ENCODE measurements at places on chromosomes 3 and 15.
A peak's percentile ranks its signal among the peaks of the same experiment; 100 is the strongest.

GRCh38 chr3:52397676-52398399, 47.1 kb downstream of the SEMA3G start:
- DNase-seq, result no peak

DNA sequence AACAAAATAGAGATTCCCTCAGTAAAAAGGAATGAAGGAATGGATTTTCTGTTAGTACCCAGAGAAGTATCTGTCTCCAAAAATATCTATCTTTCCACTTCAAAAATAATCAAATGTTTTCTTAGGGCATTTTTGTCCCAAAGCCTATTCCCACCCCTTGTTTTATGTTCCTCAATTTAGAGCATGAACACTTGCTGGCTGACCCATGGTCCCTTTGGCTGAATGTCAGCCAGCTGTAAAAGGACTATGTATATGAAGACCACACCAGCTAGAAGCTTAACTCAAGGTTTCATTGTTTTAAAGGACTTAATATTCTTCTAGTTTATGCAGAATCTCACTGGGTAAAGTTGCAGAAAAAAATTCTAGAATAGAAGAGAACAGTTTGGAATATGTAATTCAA, 931.2 kb downstream of the MCTP2 start:
- no peak for DNase-seq

DNA sequence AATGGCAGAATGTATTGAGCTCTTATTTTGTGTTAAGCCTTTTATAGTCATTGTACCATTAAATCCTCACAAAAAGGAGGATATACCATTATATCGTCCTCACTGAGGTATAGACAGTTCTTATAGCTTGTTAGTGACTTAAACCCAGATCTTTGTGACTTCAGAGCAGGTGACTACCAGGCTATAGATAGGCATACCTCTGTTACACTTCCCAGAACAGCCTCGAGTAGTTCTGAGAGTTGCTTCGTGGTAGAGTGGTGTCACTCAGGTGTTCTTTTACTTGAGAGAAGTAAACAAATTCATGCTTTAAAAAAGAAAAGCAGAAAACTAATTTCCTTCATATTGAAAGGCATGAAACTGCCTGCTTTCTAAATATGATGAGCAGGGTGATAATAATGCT, 59.9 kb downstream of the SEC22A start:
- DNase-seq, result no peak

DNA sequence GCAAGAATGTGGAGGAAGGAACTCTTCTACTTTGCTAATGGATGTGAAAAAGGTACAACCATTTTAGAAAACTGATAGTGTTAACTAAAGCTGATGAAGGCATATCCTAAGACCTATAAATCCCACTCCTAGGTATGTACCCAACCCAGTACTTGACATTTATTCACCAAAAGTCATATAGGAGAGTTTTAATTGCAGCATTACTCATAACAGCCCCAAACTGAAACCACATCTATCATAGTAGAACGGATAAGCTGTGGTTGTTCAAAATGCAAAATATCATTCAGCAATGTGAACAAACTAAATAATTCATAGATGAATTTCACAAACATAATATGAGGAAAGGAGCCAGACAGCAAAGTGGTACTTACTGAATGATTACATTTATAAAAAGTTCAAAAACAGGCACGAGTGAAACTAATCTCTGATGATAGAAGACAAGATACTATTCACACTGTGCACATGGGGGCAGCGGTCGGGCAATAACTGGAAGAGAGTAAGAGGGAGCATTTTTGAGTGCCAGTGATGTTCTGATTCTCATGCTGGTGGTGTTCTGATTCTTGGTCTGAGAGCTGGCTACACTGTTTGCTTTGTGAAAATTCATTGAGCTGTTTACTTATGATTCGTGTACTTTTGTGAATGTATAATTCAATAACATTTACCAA, 34.3 kb downstream of the GOLIM4 start:
- DNase-seq, result no peak

DNA sequence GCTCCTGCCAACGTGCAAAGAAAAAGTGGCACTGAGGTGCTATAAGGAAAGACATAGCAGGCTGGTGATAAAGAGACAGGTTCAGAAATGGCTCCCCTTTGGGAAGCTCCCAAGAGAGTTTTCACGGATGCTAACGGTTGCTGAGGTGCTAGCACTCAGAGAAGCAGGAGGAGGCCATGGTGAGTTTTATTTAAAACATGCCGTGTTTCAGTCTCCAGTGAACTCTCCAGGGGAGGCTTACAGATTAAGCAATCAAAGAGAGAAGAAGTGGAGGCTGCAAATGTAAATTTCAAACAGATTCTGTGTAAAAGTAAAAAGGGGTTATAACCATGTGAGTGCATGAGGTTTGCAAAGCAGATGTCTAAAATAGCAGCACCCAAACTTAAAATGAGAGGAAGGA, 346.2 kb downstream of the NTRK3 start:
- DNase-seq, result no peak

DNA sequence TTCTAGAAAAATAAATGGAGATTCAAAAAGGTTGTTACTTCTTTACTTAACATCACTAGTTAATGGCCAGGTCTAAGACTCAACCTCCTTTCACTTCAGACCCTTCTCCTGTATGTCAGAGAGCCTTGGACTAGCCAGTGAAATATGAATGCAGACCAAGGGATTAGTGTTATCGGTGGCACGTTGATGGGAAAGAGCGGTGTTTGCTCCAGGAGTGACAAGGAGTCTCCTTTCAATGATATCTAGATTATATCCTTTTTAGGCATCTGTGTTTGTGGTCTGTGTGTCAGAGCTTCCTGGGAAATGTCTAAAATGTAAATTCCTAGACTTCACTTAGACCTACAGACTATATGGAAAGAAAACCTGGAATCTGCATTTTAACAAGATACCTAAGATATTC, 658.0 kb upstream of the KCNMB2 start:
- no peak for DNase-seq

- peak; percentile 40 for DNase-seq
Observed at GRCh38 chr3:12984023-12984823, 89.0 kb downstream of the IQSEC1 start.

GRCh38 chr15:63365273-63365680, 16.4 kb downstream of the CA12 start:
- no peak for DNase-seq

DNA sequence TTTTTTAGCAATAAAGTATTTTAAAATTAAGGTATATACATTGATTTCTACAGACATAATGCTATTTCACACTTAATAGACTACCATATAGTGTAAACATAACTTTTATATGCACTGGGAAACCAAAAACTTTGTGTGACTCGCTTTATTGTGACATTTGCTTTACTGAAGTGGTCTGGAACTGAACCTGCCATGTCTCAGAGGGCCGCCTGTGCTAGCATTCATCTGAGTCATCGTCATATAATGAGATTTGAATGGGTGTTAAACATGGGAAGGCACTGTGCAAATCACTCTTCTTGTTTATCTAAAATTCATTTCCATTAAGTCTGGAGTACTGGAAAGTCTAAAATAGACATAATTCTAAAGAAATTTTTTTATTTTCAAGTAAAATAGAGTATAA, 12.9 kb downstream of the EIF2AK4 start:
- DNase-seq, result no peak

DNA sequence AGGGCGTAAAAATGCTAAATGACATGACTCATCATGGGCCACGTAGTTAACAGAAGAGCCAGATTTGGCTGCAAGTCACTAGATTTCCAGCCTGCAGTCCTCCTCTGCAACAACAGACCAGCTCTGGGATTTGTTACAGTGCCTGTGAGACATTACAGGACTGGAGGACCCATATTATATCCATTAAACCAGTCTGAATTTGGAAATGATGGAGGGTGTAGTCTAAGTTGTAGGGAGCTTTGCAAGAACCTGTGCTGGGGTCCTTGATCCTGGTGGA, 10.8 kb downstream of the ZNF774 start:
- no peak for DNase-seq

DNA sequence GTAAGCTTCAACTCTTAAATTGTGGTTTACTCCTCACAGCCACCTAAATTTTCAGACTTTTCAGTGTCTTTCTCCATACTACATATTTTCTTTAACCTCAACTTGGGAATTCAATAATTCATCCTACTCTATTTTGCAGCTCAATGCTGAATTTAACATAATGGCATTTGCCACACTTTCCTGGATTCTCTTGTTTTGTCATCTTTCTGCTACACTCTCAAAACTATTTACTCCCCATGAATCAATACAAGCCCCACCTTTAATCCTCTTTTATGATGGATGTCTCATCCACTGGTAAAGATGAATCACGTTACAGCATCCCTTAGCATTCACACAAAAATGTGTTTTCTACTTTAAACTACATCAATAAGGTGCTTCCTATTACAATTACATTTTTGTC, 19.6 kb upstream of the CHMP2B start:
- no peak for DNase-seq

GRCh38 chr3:197373096-197373495, 74.7 kb upstream of the DLG1 start:
- no peak for DNase-seq

- no peak for DNase-seq
Observed at GRCh38 chr3:182711261-182711683, 82.0 kb upstream of the ATP11B start.

DNA sequence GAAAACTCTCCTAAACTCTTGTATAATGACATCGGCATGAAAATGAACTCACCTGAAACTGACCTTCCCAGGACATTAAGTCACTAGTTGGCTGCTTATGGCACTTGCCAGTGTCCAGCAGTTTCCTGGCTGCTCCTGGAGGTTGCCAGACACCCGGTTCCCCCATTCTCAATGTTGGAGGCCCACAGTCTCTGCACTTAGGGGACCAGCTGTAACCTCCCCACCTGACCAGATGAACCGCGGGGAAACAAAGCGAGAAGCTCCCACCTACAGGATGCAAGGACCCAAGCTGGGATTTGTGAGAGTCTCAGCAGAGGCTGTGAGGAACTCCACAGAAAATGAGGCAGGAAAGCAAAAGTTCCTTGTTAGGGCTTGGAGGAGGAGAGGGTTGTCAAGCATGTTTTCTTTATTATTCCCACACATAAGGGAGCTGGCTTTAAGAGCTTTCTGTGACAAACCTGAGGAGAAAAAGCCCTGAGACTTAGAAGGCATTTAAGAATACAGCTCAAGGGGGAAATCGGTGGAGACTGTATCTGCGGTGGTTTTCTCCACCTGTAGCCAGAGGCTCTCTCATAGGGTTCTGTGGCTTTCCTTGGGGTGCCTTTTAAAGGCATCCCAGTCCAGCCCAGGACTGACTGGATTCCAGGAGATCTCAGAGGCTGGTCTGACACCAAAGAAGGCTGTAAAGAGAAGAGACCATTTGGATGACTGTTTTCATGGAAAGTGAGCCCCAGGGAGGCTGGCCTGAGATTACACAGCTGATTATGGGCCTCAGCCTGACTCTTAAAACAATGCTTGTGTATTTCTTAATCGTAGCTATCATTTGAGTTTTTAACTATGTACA, 4.6 kb downstream of the TPM1 start:
- no peak for DNase-seq

- no peak for DNase-seq
Observed at GRCh38 chr3:148790370-148790769, 37.2 kb upstream of the CPB1 start.
